ENCODE measurements at places on chromosomes 2 and 18.

- no peak overlapping the region for H3K4me3 ChIP-seq
- H3K27ac ChIP-seq = no peak overlapping the region
- no peaks in the 10 kb centered on the region for H3K36me3 ChIP-seq
- peaks cover 15% of the 10 kb centered on the region for H3K4me1 ChIP-seq
These were observed 1.1 kb upstream of the ERMN start for GRCh38 chr2:157326698-157327097.

DNA sequence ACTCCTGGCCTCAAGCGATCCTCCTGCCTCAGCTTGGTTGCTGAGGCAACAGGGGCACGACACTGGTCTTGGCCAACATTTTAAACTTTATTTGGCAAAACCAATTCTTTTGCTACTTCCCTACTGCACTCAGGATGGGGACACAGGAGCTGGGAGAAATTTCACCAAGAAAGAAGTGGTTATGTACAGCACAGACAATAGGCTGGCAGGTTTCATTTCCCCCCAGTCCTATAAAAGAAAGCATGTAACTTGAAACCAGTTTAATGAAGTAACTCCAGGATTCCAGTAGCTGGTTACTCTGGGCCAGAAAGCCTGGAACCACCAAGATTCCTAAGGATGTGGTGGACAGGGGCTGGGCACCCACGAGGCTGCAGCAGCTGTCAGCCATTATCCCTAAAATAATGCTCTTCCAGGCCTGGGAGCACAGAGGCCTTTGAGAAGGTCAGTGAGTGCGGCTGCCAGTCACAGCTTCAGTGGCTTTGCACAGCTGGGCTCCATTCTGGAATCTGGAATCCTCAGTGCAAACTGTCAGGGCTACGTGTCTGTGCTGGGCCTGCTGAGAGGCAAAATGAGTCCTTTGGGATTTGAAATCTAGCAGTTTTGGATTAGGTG is 142.3 kb upstream of the ITGA6 start:
- no peak overlapping the region for H3K27ac ChIP-seq
- H3K27me3 ChIP-seq = no peaks in the 10 kb centered on the region
- H3K4me3 ChIP-seq = no peak overlapping the region

- H3K27me3 ChIP-seq = no peaks in the 10 kb centered on the region
- no peak for DNase-seq
- H3K4me3 ChIP-seq = no peak overlapping the region
- H3K27ac ChIP-seq = no peak overlapping the region
These were observed 670.4 kb downstream of the KCNJ3 start for GRCh38 chr2:155368934-155369333.

DNA sequence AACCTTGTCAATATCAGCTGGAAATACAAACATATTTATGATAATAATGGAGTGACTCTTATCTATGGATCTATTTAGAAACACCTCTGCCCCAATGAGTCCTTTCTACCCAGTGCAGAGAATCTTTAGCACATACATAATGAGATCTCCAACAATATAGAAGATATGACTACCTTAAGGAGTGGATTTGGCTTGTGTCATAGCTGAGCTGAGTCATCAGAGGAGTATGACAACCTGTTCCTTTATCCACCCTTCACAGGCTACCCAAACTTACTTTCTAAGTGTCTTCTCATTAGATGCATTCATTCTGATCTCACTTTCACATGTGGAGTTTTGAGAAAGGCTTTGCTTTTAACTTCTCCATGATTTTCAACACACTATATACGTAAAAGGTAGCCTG is 1218.9 kb downstream of the DSC3 start:
- H3K4me1 ChIP-seq = no peaks in the 10 kb centered on the region
- H3K4me3 ChIP-seq = no peak overlapping the region
- no peak overlapping the region for H3K27ac ChIP-seq
- H3K27me3 ChIP-seq = no peaks in the 10 kb centered on the region
- no peaks in the 10 kb centered on the region for H3K36me3 ChIP-seq

GRCh38 chr18:42578792-42579191 is 536.7 kb downstream of the RIT2 start:
- no peaks in the 10 kb centered on the region for H3K4me1 ChIP-seq
- H3K36me3 ChIP-seq = no peaks in the 10 kb centered on the region

DNA sequence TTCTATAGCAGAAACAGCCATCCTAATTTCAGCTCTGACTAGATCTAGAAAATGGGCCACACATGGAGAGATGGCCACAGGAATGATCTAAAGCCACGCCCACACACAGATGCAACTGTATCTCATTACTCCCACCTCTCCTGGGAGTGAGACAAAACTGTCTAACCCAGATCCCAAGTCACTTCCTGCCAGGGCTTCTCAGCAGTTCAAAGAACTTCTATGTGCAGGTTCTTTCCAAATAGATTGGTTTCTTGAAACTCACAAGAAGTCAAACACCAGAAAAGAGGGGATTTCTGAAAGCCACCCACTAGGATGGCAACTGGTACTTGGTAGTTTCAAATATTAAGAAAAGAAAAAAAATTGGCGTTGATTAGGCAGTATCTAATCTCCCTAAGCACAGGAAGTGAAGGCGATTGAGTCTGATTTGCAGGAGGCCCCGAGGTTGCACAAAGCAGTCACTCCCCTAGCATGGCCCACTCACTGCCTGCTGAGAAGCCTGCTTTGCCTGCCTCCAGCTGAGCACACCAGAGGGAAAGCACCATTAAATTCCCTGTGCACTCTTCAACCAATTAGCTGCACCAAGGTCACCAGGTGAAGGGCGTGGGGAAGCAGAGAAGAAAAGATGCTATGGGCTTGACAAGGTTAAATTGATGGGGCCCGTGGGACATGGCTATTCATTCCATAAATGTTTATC is 51.1 kb downstream of the PAPOLG start:
- H3K27me3 ChIP-seq = no peaks in the 10 kb centered on the region
- H3K4me3 ChIP-seq = no peak overlapping the region
- peaks cover 7% of the 10 kb centered on the region for H3K36me3 ChIP-seq
- peak; percentile 72 for DNase-seq

GRCh38 chr2:84288293-84288692 is 170.8 kb downstream of the SUCLG1 start:
- H3K27ac ChIP-seq = no peak overlapping the region
- DNase-seq = no peak
- H3K4me1 ChIP-seq = peaks cover 19% of the 10 kb centered on the region
- no peaks in the 10 kb centered on the region for H3K27me3 ChIP-seq

- peaks cover 13% of the 10 kb centered on the region for H3K4me1 ChIP-seq
- no peaks in the 10 kb centered on the region for H3K36me3 ChIP-seq
- peak overlapping the region; percentile 98 for H3K27ac ChIP-seq
- peak; percentile 98 for DNase-seq
- no peaks in the 10 kb centered on the region for H3K27me3 ChIP-seq
These were observed 534 bp downstream of the KANSL1L start for GRCh38 chr2:210170446-210171303.

DNA sequence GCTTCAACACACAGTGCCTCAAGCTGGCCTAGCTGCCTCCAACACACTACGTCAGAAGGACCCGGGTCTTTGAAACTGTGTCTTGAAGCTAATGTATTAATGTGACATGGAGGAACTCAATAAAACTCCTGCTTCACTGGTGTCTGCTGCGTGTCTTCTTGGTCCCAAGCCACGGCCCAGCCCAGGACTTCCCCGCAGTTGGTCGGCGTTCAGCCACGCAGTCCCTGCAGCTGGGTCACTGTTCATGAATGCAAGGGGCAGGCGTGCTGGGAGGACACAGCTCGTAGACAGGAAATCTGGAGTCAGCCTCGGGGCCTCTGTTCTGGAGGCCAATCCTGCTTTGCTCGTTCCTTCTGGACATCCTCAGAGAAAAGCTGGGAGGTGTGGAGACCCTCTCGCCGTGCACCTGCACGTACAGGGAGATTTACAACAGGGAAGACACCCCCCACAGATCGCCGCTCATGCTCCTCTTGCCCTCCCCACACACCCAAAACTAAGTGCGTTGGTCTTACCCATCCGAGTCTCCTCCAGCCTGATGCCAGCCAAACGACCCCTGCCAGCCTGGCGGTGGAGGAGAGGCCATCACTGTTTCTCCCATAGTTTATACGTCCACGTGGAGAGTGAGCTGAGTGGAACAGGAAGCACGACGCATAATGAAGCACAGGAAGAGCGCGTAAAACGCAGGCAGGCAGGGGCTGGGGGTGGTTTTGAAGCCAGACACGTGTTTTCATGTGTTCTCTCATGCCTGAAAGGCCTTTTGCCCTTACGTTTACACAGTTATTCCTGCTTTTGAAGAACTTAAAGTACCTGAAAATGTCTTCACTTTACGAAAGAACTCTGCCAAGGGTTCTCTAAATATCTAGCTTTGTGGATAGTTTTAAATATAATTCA is 39.7 kb downstream of the ADI1 start:
- no peaks in the 10 kb centered on the region for H3K27me3 ChIP-seq
- H3K4me3 ChIP-seq = no peak overlapping the region
- H3K27ac ChIP-seq = no peak overlapping the region
- H3K36me3 ChIP-seq = peaks cover 20% of the 10 kb centered on the region
- no peak for DNase-seq

GRCh38 chr2:24121469-24121868 is 1.7 kb downstream of the PFN4 start:
- no peaks in the 10 kb centered on the region for H3K27me3 ChIP-seq
- H3K4me1 ChIP-seq = peaks cover 11% of the 10 kb centered on the region
- no peak for DNase-seq
- no peak overlapping the region for H3K4me3 ChIP-seq
- H3K36me3 ChIP-seq = no peaks in the 10 kb centered on the region
- no peak overlapping the region for H3K27ac ChIP-seq

GRCh38 chr2:49152824-49153223 is 1.5 kb downstream of the FSHR start:
- no peaks in the 10 kb centered on the region for H3K36me3 ChIP-seq
- no peak for DNase-seq
- no peaks in the 10 kb centered on the region for H3K27me3 ChIP-seq

DNA sequence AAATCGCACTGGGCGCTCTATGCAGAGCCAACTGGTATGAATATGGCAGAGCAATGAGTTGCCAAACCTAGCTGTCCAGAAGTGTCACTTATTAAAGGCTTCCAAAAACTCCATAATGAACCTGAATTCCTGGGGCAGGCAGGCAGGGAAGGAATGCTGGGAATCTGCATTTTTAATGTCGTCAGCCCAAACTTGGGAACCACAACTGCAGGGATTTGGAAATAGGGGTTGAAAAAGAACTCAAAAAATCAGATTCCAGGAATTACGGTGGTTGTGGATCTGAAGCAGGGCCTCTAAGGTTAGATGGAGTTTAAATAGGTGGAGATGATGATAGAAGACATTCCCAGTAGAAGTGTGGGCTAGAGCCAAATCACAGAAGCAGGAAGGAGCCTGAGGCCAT is 15.0 kb downstream of the NCKAP5 start:
- no peak for DNase-seq
- H3K27ac ChIP-seq = no peak overlapping the region
- no peaks in the 10 kb centered on the region for H3K27me3 ChIP-seq
- H3K36me3 ChIP-seq = no peaks in the 10 kb centered on the region
- H3K4me1 ChIP-seq = no peaks in the 10 kb centered on the region

DNA sequence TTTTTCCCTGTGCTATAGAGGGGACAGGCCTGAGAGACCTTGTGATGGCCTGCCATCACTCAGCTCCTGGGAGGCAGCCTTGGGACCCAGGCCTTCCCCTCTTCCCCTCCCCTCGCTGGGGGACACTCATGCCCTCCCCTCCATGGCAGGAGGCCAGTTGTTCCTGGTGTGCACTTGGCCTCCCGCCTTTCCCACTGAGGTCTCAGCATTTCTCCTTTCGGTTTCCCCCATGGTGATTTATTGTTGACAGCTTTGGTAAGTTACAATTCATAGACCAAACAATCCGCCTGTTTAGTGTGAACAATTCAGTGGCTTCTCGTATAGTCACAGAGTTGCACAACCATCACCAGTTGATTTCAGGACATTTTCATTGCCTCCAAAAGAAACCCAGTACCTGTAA is 10.2 kb upstream of the CNDP1 start:
- H3K4me1 ChIP-seq = no peaks in the 10 kb centered on the region
- H3K36me3 ChIP-seq = peaks cover 29% of the 10 kb centered on the region
- no peak overlapping the region for H3K27ac ChIP-seq
- H3K27me3 ChIP-seq = no peaks in the 10 kb centered on the region
- no peak overlapping the region for H3K4me3 ChIP-seq

GRCh38 chr2:25822190-25823117 is 55.8 kb downstream of the ASXL2 start:
- no peaks in the 10 kb centered on the region for H3K36me3 ChIP-seq
- no peaks in the 10 kb centered on the region for H3K27me3 ChIP-seq
- H3K4me1 ChIP-seq = peaks cover 7% of the 10 kb centered on the region
- H3K4me3 ChIP-seq = peak overlapping the region; percentile 36
- peak overlapping the region; percentile 17 for H3K27ac ChIP-seq

GRCh38 chr2:145203891-145204290 is 684.0 kb upstream of the ZEB2 start:
- no peak overlapping the region for H3K4me3 ChIP-seq
- no peak for DNase-seq
- H3K36me3 ChIP-seq = no peaks in the 10 kb centered on the region
- H3K27me3 ChIP-seq = no peaks in the 10 kb centered on the region
- no peaks in the 10 kb centered on the region for H3K4me1 ChIP-seq

GRCh38 chr2:227782804-227783203 is 30.8 kb upstream of the CCL20 start:
- H3K27me3 ChIP-seq = no peaks in the 10 kb centered on the region
- H3K27ac ChIP-seq = peak overlapping the region; percentile 43

GRCh38 chr2:200871151-200871550 is 6.7 kb upstream of the CLK1 start:
- H3K27me3 ChIP-seq = no peaks in the 10 kb centered on the region
- no peak overlapping the region for H3K4me3 ChIP-seq
- DNase-seq = no peak
- no peak overlapping the region for H3K27ac ChIP-seq

- DNase-seq = no peak
- H3K27ac ChIP-seq = no peak overlapping the region
- no peak overlapping the region for H3K4me3 ChIP-seq
- no peaks in the 10 kb centered on the region for H3K27me3 ChIP-seq
- no peaks in the 10 kb centered on the region for H3K4me1 ChIP-seq
- no peaks in the 10 kb centered on the region for H3K36me3 ChIP-seq
These were observed 772.3 kb downstream of the LRRTM4 start for GRCh38 chr2:76749858-76750257.

DNA sequence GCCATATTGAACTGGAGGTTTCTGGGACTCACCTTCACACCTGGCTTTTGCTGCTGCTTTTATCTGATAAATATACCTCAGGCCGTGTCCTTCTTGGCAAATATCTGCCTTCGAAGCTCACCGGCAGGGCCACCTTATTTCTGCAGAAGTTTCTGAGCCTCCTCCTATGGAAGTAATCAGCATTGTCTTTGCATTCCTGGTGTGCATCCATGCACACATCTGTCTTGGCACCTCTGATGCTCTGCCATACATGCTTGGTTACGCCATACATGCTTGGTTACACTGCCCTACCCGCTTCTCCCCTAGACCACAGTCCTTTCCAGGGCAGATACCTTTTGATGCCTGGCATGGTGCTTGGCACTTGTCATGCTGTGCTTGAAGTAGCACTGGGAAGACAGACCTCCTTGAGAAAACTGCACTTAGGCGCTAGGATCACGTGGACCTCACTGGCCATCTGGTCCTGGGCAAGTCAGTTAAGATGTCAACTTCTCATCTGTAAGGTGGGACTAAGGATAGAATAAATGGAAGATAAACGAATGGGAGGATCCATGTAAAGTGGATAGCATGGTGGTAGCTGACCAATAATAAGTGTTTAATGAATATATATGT is 66.8 kb downstream of the ZNF236 start:
- no peak overlapping the region for H3K4me3 ChIP-seq
- no peaks in the 10 kb centered on the region for H3K4me1 ChIP-seq
- peaks cover 29% of the 10 kb centered on the region for H3K36me3 ChIP-seq
- no peak overlapping the region for H3K27ac ChIP-seq
- H3K27me3 ChIP-seq = no peaks in the 10 kb centered on the region
